ENCODE measurements at places on chromosomes 11 and 22.

DNA sequence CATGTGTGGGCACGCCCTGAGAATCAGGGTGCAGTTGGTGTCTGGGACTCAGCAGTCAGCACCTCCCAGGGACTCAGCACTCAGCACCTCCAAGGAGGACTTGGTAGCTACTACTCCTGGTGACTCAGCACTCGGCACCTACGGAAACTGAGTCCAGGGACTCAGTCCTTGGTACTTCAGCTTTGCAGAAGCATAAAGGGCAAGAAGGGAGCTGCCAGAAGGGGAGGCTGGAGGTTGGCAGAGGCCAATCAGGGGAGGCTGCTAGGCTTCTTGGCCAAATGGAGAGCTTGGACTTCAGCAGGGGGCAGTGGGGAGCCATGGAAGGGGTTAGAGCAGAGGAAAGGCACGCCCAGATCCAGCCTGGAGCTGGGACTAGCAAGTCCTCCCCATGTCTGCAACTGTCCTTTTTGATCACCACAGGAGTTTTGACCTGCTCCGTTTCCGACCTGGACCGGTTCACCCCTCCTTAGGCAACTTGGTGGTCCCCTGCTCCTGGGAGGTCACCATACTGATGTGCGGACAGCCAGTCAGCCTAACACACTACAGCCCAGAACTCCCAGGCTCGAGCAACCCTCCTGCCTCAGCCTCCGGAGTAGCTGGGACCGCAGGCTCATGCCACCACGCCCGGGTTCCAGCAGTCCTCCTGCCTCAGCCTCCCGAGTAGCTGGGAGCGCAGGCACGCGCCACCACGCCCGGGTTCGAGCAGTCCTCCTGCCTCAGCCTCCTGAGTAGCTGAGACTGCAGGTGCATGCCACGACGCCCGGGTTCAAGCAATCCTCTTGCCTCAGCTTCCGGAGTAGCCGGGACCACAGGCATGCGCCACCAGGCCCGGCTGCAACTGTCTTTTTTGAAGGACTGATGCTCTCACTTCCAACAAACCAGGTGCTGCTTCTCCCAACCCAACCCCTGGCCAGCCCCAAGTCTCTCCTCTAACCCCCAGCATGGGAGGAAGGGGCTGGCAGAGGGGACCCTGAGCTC, 1.5 kb downstream of the ANO9 start:
- no peak for DNase-seq

DNA sequence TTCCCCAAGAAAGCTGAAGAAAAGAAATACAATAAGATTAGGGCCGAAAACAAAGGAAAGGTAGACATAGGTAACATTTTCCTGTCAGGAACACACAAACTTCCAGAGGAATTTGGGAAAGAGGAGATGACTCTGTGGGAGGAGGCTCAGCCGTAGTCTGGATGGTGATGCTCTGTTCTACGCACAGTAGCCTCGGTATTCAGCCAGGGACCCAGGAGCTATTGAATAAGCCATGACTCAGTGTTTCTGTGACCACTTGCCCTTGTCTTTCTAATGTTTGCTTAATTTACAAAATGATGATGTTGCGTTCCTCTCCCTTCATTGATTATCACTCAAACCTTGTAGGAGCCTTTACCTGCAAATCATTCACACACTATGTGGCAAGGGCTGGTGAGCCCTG, 745.0 kb downstream of the NTM start:
- DNase-seq, result no peak

DNA sequence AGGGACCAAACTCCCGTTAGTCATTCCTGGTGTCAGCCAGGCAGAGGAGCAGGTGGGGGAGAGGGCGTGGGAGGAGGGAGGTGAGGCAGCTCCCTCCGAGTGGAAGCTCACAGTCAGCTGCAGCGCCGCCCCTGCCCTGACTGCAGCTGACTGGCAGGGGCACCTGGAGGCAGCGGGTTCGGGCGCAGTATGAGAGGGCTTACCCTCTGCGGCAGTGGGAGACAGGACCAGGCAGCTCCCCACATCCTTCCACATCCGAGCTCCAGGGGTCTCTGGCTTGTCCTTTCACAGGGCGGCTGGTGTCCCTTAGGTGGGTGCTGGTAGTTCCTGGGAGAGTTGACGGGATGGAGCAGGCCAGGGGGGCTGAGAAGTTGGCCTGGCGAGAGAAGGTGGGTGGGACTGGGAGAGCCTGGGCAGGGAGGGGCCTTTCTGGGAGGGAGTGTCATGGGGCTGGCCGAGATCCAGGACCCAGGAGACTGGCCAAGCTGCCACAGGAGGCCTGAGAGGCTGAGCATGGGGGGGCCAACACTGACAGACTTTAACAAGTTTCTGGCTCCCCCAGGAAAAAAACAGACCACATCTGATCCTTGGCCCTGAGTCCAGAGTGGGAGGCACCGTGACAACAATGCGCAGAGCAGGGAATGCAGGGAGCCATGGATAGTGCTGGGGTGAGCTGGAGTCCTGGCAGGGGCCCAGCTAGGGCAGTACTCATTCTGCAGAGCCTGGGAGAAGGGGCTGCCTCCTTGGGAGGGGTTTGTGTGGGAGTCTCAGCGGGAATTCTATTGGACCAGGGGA, 4.9 kb downstream of the ADORA2A start:
- peak; percentile 27 for DNase-seq

GRCh38 chr11:12995188-12995587, 13.9 kb upstream of the RASSF10 start:
- no peak for DNase-seq

DNA sequence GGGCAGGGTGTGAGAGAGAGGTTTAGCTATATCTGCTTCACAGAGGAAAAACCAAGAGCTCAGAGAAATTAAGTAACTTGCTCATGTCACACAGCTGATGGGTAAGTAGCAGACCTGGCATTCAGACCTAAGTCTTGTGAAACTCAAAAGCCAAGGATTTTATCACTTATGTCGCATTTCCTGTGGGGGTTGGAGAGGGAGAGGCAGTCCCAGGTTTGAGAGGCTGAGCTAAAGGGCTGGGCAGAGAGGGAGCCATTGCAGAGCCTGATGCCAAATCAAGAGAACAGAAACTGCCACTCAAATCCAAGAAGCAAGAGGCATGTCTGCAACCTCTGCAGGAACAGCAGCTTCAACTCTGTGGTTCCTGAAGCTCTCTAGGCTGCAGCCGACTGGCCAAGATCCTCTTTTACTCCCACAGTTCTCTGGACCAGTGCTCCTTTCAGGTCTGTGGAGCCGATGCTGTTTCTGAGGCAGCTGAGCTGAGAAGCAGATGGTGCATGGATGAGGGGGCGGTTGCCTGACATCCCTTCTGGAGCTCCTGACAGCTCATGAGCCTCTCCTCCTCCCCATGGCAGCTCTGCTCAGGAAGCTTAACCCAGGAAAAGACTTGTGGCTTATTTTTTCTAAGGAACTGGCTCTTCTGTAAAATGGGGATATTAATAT, 47.6 kb upstream of the NAV2 start:
- no peak for DNase-seq

- no peak for DNase-seq
Observed at GRCh38 chr22:43288807-43289420, 54.3 kb downstream of the SCUBE1 start.

DNA sequence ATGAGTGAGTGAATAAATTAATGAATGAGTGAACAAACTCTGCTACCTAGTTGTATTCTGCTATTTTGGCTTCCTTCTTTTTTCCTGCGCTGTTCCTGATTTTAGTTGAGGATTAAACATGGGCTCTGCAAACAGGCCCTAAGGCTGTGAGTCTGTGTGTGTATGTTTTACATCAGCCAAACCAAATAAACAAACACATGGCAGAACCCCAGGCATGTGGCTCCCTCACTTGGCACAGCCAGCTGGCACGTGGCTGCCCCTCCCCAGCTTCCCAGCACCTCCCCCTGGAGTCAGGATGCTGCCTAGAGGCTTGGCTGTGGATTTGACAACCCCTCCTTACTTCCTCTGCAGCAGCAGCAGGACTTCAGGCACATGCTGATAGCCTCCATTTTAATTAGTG, 593.2 kb downstream of the INSC start:
- DNase-seq, result peak; percentile 13

- DNase-seq, result no peak
Observed at GRCh38 chr22:38355275-38355674, 38.0 kb upstream of the CSNK1E start.

- no peak for DNase-seq
Observed at GRCh38 chr11:125250318-125251213, 86.0 kb downstream of the PKNOX2 start.

Measured in RWPE1 (cell line).